Endothelial cell of umbilical vein (primary cell): ENCODE measurements at places on chromosomes 1 and 21. TPM values are rescaled to one million over a fixed set of nuclear protein-coding genes. Genes with fewer than 3 reads are reported as not detected.

Gene TAL1
- 50.2 and 52.4 TPM in 2 replicates for total RNA-seq

Gene ENAH
- total RNA-seq, result 80.3 and 95.6 TPM in 2 replicates

Gene PRELP
- not detected in 2 replicates for total RNA-seq

GRCh38 chr1:59509341-59509875, 212.5 kb downstream of the FGGY start:
- no peak for DNase-seq

Gene AADACL3
- total RNA-seq, result not detected in 2 replicates

Gene GUCA2A
- total RNA-seq, result not detected in 2 replicates

GRCh38 chr1:227798078-227798802, 17.2 kb upstream of the PRSS38 start:
- DNase-seq, result no peak

- no peak for DNase-seq
Measured at GRCh38 chr1:11777658-11778322, 15.8 kb downstream of the C1orf167 start.

- no peak for DNase-seq
Measured at GRCh38 chr1:217402301-217402700, 228.6 kb downstream of the GPATCH2 start.

GRCh38 chr1:7717748-7718368, 53.2 kb upstream of the VAMP3 start:
- DNase-seq, result no peak

Gene ADAMTS5
- total RNA-seq, result not detected in 2 replicates

GRCh38 chr1:55428944-55429931, 214.1 kb upstream of the USP24 start:
- peak; percentile 99 for DNase-seq

Gene S100A3
- total RNA-seq, result 0.42 TPM in 1 of 2 replicates, not detected in the other

GRCh38 chr1:13945856-13946255, 245.9 kb downstream of the PRDM2 start:
- no peak for DNase-seq

DNA sequence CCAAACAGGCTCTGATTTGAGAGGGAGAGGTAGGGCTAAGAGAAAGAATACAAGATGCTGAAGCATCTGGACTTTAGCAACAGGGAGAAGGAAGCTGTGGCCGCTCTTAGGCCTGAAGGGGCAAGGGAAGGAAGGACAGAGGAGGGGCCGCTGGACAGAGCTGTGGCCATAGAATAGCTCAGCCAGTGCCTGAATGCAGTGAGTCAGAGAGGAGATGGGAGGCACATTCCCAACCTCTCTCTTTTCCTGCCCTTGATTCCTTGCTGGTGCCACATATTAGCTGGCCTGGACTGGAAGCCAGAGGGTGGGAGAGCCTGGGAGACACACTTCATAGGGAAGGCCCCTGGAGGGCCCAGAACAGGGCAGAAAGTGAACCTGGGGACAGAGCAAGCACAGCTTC, 83.4 kb upstream of the POU3F1 start:
- DNase-seq, result peak; percentile 24

Gene GSTM1
- total RNA-seq, result 35.5 TPM in 1 of 2 replicates, not detected in the other
